ENCODE measurements at places on chromosomes 11 and 22.

DNA sequence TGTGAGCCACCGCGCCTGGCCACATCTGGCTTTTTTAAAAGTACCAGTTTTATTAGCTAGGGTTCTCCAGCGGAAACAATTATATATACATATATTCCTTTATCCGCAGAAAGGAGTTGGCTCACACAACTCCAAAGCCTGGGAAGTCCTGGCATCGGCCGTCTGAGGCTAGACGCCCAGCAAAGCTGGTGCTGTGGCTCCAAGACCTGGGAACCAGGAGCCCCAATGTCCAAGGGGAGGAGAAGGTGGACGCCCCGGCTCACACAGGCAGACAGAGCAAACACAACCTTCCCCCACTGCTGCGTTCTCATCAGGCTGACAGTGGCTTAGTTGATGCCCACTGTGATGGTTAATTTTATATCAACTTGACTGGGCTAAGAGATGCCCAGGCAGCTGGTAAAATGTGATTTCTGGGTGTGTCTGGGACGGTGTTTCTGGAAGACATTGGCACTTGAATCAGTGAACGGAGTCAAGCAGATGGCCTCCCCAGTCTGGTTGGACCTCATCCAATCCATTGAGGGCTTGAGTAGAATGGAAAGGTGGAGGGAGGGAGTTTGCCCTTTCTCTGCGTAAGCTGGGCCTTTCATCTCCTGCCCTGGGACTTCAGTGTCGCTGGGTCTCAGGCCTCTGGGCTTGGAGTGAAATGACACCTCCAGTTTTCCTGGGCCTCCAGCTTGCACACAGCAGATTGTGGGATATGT is 904.4 kb downstream of the BRD1 start:
- DNase-seq = peak; percentile 89

- no peak for DNase-seq
These were observed 21.3 kb upstream of the DRG1 start for GRCh38 chr22:31378123-31378522.

DNA sequence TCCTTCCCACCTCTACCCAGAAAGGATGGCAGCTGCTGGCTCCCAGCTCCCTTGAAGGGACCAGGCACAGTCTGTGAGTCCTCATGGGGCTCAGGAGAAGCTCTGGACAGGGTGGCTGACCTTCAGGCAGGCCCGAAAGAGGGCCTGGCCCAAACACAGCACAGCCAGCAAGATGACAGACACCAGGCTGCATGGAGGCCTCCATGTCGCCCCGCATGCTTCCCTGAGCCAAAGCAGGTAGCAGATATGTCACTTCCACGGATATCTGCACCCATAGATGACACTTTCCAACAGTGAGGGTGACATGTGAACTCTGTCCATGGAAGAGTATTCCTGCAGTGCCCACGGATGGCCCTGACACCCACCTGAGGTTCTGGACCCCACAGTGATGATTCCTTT is 18.4 kb downstream of the EIF1AD start:
- no peak for DNase-seq

DNA sequence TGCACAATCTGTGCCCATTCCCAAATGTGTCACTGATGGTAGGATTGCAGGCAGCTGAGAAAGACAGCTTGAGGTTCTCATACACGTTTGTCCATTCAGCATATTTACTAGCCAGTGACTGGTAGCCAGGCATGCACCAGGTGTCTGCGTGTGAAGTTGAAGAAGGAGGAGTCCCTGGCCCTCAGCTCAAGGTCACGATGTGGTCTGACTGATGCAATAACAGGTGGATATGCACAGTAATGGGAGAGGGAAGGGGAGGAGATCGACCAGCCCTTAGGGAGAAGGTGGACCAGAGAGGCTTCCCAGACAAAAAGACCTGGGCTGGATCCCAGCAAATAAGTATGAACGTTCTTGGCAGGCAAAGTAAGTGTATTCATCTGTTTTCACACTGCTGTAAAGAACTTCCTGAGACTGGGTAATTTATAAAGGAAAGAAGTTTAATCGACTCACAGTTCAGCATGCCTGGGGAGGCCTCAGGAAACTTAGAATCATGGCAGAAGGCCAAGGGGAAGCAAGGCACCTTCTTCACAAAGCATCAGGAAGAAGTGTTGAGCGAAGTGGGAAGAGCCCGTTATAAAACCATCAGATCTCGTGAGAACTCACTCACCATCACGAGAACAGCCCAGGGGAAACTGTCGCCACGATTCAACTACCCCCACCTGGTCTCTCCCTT is 96.0 kb downstream of the MN1 start:
- no peak for DNase-seq

DNA sequence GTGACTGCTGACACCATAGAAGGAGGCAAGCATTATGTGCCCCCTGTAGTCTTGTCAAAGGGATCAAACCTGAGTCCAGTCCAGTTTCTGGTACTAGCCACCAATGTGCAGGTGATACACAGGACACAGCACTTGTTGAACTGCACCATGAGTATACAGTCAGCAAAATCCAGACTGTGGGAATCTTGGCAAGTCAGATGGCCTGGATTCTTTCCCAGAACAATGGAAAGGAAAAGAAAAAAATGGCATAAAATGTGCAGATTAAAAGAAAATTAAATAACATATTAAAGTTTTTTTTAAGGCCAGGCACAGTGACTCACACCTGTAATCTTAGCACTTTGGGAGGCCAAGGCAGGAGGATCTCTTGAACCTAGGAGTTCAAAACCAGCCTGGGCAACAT is 16.8 kb downstream of the CRY2 start:
- no peak for DNase-seq

DNA sequence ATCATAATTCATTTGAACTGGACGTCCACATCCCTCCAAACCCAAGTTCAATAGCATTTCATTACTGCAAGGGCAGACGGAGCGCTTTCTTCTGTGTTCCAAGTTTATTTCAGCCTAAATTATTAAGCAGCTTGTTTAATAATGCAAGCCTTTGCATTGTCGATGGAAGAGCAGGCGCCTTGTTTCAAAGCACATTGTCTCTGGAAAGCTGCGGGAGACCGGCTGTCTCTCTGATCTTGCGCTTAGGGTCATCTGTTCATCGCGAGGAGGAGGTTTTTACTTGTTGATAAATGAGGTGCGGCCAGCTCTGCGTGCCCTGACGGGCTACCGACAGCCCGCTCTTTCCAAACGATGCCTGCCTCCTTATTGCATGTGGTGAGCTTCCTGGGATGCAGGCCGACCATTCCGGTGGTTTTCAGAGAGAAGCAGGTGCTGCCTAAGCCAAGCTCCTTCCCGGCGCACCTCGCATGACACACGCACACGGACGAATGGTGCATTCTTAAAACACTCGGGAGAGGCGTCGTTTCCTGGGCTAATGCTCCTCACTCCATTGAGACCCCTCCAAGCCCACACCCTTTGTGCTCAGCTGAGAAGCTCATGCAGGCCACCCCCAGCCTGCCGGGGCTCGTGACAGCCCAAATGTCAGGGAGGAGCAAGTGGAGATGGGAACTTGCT is 456.9 kb downstream of the BRD1 start:
- no peak for DNase-seq

DNA sequence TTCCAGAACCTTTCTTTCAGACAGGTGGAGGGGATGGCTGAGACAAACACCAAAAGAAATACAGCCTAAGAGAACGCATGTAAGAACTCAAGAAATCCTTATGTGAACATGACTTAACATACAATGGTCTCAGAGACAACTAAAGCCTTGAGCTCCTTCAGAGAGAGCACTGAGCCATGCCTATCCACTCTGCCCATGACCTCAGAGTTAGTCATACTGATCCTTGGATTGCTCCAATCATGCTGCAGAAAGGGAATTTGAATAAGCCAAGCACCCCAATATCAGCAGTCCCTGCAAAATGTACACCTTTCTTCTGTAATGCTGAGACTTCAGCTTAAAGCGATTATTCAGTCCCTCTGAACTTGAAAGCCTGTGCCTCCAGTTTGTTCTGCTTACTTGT is 43.2 kb upstream of the CHKA start:
- DNase-seq = no peak

DNA sequence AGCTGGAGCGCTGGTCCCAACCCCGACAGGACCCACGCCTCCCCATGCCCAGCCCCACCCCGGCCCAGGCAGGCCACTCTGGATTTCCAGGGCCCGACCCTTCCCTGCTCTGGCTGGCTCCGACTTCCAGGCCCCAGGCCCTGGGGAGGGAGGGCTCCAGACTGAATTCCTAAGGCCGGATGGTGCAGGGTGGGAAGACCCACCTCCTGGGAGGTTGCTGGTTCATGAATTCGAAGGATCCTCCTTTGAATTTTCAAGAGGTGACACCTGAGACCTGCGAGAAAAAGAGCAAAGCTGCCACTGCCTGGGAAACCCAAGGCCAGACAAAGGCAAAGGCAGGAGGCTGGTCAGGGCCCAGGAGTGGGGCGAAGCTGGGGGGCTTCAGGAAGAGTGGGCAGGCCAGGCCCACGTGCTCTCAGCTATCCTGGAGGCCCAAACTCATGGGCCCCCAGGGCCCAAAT is 47.0 kb upstream of the LINC01488 start:
- DNase-seq = no peak

- no peak for DNase-seq
These were observed 7.0 kb upstream of the NF2 start for GRCh38 chr22:29596408-29596807.

DNA sequence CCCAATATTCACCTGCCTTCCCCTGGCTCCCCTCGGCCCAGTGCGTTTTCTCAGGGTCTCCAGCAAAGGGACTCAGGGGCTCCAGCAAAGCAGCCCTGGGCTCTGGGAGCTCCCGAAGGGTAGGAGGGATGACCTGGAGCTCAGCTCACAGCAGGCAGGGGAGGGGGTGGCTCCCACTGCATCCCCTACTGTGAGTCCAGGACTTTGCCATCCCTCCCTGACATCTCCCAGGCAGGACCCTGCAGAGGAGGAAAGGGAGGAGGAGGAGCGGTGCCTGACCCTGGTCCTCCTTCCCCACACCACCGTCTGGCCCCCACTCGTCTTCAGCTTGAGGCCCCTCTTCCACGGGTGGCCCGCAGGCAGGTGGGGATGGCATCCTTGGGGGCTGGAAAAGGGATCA is 5.0 kb downstream of the CABP7 start:
- no peak for DNase-seq

GRCh38 chr11:103668859-103669258 is 367.6 kb upstream of the DDI1 start:
- no peak for DNase-seq

All from esophagus muscularis mucosa (tissue), 4 donors.